ENCODE measurements at places on chromosomes 16 and 17.

GRCh38 chr17:75549246-75550138 is 24.0 kb downstream of the LLGL2 start:
- DNase-seq = no peak

DNA sequence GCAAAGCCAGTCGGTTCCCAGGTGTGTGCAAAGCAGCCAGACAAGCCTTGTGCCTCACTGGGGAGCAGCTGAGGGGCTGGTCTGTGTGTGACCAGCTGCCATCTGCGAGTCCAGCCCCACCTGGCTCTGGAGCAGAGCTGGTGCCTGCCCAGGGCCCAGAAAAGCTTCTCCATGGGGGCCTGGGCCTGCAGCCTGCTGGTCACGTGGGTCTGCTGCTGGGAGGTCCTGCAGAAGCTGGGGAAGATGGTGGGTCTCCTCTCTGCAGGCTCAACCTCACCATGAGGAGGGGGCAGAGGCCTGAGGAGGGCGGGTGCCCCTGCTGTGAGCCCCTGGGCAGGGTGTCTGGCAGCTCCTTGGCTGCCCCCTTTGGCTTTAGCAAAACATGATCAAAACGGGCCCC is 71.9 kb downstream of the ENGASE start:
- DNase-seq = no peak

DNA sequence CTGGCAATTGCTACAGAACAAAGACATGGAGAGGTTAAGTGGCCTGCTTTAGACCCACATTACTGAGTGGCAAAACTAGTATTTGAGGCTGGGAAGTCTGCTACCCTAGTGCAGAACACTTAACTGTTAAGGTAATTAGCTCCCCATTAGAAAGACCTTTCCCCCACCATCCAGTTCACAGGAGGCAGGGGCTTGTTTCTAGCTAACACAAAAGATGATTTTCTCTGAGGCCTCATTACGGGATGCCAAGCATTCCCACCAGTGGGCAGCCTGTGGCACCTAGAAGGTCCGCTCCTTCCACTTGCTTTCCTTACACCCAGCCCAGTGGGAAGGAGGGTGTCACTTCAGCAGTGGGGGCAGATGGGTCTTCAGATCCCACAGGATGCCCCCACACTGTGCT is 99.1 kb downstream of the RBFOX1 start:
- no peak for DNase-seq

DNA sequence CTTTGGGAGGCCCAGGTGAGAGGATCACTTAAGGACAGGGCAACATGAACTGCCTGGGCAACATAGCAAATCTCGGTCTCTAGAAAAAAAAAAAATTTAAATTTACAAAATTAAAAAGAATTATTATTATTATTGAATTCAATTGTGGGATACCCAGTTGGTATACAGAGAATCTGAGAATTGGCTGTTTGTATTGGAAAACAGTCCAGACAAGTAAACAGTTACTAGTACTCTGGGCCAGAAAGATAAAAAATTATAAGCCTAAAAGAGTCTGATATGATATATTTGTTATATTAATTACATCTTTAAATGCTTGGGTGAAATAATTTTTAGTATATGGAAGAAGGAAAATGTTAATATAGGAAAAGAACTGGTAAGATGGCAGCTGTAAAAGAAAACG is 15.0 kb downstream of the CCDC47 start:
- DNase-seq = no peak

DNA sequence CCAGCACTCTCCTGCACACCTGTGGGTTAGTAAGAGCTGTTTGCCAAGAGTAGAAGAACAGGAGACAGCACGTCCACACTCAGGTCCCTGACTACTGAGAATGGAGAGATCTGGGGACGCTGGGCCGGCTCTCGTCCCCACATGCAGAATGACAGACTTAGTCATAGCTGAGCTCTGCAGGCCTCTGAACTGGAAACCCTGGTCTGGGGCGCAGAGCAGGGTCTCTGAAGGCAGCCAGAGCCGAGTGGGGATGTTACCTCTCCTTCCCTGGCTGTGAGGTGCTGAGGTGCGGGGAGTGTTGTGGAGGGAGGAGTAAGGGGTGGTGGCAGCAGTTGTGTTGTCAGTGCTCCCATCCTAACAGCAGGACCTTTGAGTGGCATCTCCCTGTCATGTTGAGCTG is 7.2 kb upstream of the JPT2 start:
- no peak for DNase-seq

DNA sequence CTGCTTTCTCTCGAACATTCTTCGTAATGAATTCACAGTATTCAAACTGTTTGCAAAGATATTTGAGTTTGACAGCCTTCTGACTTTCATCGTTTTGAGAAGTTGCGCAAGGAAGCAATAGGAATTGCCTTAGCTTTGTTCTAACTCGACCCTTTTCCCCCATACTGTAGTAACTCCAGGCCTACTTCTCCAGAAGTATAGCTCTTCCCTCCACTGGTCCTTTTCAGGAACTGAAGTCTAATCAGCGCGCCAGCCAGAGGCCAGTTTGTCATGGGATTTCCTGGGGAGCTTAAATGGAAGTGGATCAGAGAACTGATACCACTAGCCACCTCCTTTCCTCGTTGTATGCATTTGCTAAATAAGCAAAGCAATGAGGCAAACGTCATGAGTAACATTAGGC is 27.9 kb downstream of the CDR2 start:
- no peak for DNase-seq

- DNase-seq = no peak
Measured at GRCh38 chr16:82633964-82634600, 7.3 kb downstream of the CDH13 start.

DNA sequence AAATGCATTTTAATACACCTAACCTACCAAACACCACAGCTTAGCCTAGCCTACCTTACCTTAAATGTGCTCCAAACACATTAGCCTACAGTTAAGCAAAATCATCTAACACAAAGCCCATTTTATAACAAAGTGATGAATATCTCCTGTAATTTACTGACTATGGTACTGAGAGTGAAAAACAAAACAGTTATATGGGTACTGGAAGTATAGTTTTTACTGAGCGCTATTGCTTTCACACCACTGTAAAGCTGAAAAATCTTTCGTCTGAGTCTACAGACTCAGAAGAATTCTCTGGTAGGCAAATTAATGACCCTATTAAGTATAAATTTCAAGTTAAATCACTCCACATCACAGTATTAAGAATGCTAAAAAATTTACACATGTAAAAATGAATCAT is 3.5 kb downstream of the GRB2 start:
- DNase-seq = no peak

DNA sequence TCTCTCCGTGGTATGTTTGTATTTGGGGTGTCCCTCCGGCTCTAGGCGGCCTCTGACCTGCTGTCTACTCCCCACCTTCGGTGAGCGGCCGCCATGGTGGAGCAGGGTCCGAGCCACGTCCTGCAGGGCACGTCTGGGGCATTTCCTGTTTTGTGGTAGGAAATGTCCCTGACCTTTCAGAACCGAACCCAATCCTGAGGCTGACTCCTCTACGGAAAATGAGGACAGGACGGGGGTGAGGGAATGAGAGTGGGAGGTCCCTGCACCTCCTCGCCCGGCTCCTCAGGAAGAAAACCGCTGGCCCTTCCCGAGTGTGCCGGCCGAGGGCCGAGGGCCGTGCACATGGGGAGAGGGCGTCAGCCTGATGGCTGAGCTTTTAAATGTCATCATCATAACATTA is 45.8 kb downstream of the WDR45B start:
- DNase-seq = no peak

DNA sequence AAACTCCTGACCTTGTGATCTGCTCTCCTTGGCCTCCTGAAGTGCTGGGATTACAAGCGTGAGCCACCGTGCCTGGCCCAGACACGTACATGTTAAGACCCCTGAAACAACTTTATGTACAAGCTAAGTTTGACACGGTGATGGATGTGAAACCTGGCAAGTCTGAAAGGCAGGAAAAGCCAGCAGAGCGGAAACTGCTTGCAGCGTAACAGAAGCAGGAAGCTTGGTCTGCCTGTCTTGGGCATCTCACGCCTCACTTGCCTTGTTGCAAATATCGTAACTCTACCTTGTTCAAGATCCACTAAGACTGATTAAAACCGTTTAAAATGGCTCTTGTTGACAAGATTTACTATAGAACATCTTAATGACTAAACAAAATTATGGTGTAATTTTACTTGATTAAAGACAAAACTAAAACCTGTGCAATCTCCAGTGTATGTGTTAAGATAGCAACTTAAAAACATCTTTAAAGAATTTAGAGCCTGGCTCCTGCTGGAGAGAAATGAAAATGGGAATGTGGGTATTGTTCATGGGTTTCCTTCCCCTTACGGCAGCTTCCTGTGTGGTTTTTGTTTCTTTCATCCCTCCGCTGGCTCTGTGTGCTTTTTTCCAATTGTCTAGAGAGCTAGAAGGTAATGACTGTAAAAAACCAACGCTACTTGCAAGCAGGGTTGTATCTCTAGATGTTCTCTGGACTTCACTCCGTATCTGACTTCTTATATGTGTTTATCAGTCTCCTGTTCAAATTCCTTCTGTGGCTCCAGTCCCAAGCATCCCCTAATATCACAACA is 477.6 kb downstream of the XYLT1 start:
- DNase-seq = no peak

DNA sequence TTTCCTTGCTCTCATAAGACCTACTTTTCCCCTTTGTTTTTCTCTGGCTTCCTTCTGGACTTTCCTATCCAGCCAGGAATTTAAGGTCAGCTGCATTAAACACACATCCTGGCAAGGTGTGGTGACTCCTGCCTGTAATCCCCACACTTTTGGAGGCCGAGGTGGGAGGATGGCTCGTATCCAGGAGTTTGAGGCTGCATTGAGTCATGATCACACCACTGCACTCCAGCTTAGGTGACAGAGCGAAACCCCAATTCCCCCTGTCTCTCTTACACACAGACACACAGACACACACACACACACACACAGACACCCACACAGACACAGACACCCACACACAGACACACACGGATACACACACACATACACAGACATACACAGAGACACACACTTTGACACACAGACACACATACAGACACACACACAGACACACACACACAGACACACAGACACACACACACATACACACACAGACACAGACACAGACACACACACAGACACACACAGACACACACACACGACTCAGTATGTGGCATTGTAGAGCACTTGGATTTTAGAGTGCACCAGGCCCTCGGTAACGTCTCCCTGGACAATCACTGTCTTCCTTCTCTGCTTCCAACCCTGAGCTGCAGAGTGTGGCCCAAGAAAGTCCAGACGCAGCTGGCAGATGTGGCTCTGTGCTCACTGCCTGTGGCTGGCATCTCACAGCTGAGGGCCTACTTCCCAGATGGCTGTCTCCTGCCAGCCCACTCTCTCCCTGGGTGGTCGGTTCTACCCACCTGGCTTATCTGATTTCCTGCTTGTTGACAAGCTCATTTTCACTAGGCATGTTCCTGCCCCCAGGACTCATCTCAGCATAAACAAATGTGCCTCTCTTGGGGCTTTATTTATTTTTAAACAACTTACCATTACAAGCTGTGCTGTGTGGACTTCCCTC is 39.0 kb downstream of the NLRP1 start:
- DNase-seq = no peak

DNA sequence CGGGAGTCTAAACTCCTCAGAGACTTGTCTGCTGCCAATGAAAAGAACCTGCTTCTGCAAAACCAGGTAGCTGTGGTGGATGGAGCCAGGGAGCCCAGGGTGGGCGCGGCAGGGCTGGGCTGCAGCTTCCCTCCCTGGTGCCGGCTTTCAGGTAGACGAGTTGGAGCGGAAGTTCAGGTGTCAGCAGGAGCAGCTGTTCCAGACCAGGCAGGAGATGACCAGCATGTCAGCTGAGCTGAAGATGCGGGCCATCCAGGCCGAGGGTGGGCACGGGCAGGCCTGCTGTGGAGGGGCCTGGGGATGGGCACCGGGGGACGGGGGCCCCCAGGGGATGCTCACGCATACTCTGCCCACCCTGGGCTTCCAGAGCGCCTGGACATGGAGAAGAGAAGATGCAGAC is 3.2 kb upstream of the RAC3 start:
- DNase-seq = no peak

- no peak for DNase-seq
Measured at GRCh38 chr16:84718-85406, 6.8 kb downstream of the MPG start.

DNA sequence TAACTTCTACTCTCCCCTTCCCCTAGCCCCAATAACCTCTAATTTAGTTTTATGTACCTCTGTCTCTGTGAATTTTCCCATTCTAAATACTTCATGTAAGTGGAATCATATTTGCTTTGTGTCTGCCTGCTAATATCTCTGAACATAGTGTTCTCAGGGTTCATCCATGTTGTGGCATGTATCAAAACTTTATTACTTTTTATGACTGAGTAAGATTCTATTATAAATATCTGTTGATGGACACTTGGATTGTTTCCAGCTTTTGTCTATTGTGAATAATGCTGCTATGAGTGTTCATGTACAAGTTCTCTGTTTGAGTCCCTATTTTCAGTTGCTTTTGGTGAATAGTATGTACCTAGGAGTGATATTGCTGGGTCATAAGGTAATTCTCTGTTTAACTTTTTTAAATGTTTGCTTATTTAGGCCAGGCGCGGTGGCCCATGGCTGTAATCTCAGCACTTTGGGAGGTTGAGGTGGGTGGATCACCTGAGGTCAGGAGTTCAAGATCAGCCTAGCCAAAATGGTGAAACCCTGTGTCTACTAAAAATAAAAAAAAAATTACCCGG is 92.8 kb downstream of the CHD9 start:
- DNase-seq = no peak

DNA sequence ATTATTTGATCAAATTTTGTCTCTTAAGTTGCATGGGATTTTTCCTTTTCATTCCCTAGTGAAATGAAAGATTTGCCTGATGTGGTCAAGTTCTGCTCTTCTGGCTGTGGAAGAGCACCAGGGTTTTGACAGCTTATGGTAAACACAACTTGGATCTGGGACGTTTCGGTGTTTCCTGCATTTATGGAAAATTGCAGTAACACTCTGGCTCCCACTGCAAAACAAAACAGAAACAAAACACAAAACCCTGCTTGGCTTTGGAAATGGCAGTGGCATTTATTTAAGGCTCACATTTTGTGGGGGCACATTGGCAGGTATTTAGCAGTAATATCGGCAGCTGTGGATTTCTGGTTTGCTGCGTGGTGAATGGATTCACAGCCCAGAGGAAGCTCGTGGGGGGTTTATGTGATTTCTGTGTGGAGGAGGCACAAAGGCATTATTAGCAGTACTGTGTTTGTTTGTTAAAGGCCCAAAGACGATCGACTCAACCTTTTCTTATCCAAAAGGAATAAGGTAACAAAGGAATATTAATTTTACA is 377.8 kb downstream of the SNX29 start:
- no peak for DNase-seq

GRCh38 chr17:46179375-46179999 is 13.7 kb downstream of the KANSL1 start:
- no peak for DNase-seq

Measured in CD8-positive, alpha-beta memory T cell (primary cell).